ENCODE measurements at places on chromosomes 5 and 9.

- no peak for DNase-seq
Observed at GRCh38 chr5:2690293-2690692, 61.2 kb downstream of the IRX2 start.

DNA sequence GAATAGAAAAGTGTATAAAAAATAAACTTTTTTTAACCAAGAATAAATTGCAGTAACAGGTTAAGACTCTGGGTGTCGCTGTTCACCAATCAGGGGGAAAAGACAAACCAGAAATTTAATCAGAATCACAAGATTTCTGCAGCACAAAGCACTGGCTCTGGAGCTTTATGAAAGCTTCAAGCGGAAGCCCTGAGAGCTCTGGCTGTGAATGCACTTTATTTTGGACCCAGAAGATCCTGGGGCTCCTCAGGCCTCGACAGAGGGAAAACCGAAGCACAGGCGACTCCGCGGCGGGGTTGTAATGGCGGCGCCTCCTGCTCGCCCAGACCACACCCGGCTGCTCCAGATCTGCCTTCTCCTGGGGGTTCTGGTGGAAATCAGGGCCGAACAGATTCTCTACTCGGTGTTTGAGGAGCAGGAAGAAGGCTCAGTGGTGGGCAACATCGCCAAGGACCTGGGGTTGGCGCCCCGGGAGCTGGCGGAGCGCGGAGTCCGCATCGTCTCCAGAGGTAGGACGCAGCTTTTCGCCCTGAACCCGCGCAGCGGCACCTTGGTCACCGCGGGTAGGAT, at the start of gene PCDHGA4:
TSS of gene PCDHGA4 (plus strand) at position 122 of the 570 bp plus-strand sequence. CDS start at position 209, 87 bp downstream.
- no peak for DNase-seq

DNA sequence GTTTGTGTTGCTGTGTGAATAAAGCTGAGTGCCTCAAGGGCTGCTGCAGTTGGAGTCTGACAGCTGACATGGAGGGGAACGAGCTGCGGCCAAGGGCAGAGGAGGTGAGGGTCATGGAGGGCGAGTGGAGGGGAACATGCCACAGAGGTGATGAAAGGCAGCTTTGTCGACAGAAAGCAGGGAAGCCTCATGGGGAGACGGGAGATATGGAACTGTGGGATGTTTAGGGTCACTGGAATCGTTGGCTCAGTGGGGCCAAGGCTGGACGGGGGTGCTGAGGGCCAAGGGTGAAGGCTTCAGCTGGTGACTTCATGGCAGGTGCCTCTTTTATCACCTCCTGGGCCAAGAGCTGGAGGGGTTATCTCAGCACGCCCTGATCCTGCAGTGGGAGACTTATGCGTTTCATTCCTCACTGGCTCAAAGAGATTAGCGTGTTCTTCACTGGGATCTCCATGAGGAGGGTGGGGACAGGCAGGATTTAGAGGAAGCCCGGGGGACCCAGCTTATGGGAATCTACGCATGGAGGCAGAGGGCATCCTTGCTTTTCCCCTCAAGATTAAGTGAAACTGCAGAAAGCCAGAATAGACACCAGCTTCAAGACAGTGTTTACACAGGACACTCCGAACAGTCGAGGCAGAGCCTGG, 42.2 kb downstream of the FAM240B start:
- no peak for DNase-seq

- DNase-seq: no peak
Observed at GRCh38 chr9:70125621-70126263, 82.1 kb downstream of the MAMDC2 start.
